ENCODE measurements at places on chromosomes 2 and 18. TPM values are rescaled to one million over a fixed set of nuclear protein-coding genes. Genes with fewer than 3 reads are reported as not detected.

ANKRD30B gene
- total RNA-seq, result not detected

PJVK gene
- total RNA-seq, result 1.8 TPM

ZSWIM2 gene
- not detected for total RNA-seq

CYP26B1 gene
- 1.2 TPM for total RNA-seq

TET3 gene
- 6.3 TPM for total RNA-seq

EFHD1 gene
- total RNA-seq, result 23.7 TPM

RBKS gene
- total RNA-seq, result 1.7 TPM

UPP2 gene
- not detected for total RNA-seq

OTOS gene
- total RNA-seq, result not detected

PREB gene
- 41.3 TPM for total RNA-seq

AFF3 gene
- 36.4 TPM for total RNA-seq

RFTN2 gene
- 5.0 TPM for total RNA-seq

PSTPIP2 gene
- 5.6 TPM for total RNA-seq

GRB14 gene
- total RNA-seq, result 3.3 TPM

ITPRIPL1 gene
- total RNA-seq, result 0.42 TPM

KIF3C gene
- 6.6 TPM for total RNA-seq

UGT1A4 gene
- not detected for total RNA-seq

DNA sequence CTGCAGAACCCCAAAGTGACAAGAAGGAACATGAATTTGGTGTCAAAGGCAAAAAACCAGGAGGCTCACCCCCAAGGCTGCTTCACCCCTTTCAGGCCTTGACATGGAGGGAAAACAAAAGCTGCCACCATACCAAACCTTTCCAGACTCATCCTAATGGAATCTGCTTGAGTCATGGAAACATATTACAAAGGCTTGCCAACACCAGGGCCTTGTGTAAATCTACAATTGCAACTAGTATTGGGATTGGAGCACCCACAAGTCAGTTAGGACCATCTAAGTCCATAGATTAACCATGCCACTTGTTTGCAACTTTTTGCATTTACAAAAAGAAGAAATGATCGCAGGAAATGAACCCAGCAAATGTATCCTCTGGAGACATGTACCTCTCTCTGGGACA is 297.6 kb downstream of the CDCA7 start:
- DNase-seq, result no peak

DNA sequence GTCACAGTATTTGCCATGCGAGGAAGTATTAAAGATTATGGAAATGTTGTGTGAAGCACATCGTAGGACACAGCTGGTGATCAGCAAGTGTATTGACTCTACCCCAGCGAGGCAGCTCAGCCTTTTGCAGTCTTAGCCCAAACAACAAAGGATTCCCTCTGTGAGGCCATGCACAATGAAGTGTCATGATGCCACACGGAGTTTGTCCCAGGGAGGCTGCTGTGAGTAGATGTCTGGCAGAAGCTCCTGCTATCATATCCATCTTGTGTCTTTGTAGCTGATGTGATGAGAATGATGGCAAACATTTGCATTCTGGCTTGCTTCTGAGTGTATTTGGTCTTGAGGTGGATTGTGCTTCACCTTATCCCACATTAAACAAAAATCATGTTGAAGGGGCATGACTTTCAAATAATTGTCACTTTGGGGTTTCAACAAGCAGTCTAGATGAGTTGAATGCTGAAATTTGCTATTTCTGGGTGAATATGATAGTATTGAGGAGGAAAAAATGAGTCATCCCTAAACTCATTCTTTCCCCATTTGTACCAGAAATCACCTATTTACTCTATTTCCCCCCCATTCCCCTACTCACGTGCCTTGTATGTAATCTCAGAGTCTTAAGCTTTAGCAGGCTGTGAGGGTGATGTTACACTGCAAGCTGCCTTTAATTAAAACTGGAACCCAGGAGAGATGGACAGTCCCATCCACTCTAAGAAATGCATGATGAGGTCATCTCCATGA is 273.5 kb downstream of the RNF144A start:
- DNase-seq, result no peak

GRCh38 chr2:15745907-15746702 is 154.4 kb downstream of the DDX1 start:
- no peak for DNase-seq

DNA sequence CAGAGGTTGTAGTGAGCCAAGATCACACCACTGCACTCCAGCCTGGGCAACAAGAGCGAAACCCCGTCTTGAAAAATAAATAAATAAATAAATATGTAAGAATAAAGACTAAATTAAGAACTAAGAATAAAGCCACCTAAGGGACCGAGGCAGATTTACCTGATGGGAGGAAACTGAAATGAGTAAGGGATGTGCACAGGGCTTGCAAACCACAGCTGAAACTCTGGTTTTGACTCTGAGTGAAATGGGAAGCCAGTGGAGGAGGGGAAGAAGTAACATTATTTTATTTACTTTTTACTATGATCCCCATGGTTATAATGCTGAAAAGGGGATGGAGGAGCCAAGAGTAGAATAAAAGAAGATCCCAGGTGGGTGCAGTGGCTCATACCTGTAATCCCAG is 107.3 kb downstream of the CABYR start:
- no peak for DNase-seq

GRCh38 chr2:127403460-127403859 is 14.8 kb upstream of the PROC start:
- peak; percentile 81 for DNase-seq

GRCh38 chr2:216492597-216493333 is 5.9 kb upstream of the RPL37A start:
- DNase-seq, result no peak

- no peak for DNase-seq
These were observed 121.3 kb upstream of the NRXN1 start for GRCh38 chr2:51153236-51153635.

- no peak for DNase-seq
These were observed 122.2 kb upstream of the PXDN start for GRCh38 chr2:1866402-1867111.

DNA sequence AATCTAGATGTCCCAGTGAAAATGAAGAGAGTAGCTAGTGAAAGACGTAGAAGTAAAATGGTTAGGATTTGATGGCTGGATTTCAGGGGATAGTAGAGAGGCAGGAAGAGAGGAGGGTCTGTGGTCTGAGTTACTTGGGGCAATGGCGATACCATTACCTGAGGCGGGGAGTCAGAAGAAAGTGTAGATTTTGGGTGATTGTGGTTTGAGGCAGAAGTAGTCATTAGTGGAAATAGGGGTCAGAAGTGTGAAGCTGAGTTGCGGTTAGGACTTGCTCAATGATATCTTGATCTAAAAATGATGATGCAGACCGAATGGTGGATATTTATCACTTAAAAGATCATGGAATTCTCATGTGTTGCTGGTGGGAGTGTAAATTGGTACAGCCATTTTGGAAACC is 41.0 kb downstream of the CEP192 start:
- no peak for DNase-seq

DNA sequence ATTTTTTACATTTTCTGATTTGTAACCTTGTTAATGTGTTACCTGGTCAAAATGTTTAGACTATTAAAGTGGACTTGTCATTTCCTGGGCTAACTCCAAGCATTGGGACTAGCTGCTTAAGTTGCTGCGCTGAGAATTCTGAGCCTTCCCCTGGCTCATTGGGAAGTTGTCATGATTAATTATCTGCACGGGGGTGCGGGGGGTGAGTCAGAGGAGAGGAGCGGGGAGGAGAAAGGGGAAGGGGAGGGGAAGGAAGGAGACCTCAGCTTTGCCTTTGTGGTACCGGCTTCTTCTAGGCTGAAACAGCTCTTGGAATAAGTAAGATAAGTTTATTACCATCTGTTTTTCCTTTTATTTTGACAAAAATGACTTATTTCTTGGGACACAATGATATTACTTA is 52.9 kb upstream of the APCDD1 start:
- DNase-seq, result peak; percentile 86

- peak; percentile 21 for DNase-seq
These were observed 28.7 kb upstream of the MARCO start for GRCh38 chr2:118913131-118913802.

DNA sequence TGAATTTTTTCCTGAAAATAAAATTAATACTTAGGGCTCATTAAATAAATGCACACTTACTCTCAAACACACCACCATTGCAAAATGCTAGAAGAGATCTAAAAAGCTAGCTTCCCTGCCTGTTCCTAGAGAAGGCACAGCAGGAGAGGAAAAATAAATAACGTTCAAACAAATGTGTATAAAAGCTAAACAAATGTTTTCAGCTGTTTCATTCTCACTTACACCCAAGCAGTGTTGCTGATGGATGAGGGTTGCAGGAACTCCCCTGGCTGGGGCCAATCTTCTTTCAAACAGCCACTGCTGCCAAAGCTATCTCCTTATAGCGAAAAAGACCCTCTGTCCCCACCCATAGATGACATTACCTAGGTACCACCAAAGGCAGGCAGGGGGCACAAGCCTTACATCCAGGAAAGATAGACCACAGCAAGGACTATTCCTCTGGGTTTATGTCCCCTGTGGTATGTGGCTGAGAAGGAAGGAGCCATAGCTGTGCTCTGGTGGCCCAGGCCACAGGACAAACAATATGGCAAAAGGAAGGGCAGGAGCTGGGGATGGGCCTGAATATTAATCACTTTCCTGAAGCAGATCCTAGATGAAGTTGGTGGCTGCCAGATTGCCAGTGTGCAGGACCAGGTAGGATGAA is 214.6 kb downstream of the TTC32 start:
- DNase-seq, result no peak

GRCh38 chr2:61520261-61520660 is 17.9 kb downstream of the XPO1 start:
- no peak for DNase-seq

DNA sequence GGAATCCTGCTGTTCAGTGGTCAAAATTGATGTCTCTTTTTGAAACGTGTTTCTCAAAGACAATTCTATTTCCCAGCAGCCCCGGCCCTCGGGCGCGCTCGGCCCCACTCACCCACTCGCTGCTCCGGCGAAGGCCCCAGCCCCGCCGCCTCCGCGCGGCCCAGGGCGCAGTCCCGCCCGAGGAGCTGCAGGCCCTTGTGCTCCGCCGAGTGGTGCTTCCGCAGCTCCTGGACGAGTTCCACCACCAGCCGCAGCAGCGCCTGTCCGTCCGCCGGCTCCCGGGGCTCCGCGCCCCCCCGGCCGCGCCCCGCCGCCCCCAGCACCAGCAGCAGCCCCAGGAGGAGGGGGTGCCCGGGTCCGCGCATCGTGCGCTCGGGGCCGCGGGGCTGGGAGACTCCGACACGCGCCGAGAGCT is 413 bp downstream of the ALKAL2 start:
- no peak for DNase-seq

GRCh38 chr18:23504720-23505119 is 1.4 kb downstream of the RMC1 start:
- no peak for DNase-seq

- no peak for DNase-seq
These were observed 124.7 kb downstream of the CABLES1 start for GRCh38 chr18:23259701-23260681.

- no peak for DNase-seq
These were observed at the start of gene SULT1C2 for GRCh38 chr2:108288534-108289106. TSS of gene SULT1C2 (plus strand) at chr2:108288895. CDS start at chr2:108293668, 4,773 bp downstream.

GRCh38 chr18:4102901-4103300 is 352.2 kb downstream of the DLGAP1 start:
- no peak for DNase-seq

DNA sequence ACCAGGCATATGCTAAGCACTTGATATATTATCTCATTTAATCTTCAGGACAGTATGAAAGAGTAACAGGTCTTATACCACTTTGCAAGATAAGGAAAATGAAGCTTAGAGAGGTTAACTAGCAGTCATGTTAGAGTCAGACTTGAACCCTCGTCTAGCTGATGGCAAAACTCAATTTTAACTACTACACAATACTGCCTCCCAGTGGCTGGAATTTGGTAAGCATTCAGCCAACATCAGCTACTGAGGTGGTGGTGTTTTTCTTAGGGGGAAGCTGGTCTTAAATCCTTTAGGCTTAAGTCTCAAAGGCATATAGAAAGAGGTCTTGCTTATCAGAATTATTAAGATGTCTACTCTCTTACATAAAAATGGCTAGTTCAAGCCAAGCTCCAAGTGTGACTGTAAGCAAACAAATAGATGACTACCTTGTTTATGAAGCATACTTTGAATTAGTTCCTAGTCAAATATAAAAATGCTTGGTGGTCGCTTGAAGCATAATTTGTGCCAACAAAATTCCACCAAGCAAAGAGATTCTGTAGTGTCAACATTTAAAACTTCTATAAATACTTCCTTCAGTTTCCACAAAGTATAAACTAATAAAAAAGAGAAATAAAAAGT is 325.4 kb upstream of the FIGN start:
- DNase-seq, result no peak

- DNase-seq, result no peak
These were observed 12.7 kb downstream of the KCNF1 start for GRCh38 chr2:10924441-10924840.

DNA sequence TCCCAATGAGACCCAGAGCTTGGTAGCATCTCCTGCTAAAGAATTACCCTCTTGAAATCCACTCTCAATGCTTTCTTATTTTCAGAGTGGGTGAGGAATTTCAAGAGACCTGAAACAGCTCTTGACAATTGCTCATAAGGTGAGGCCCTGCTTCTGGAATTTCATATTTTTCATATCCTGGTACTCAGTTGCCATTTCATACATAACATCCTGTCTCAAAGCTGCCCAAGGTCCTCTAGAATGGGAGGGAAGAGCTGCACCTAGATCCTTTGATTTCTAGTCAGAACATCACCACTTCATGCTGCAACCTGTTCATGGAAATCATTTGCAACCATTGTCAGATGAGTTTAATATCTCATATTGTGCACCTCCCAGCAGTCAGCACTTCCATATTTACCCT is 404.8 kb upstream of the GALNT5 start:
- no peak for DNase-seq

DNA sequence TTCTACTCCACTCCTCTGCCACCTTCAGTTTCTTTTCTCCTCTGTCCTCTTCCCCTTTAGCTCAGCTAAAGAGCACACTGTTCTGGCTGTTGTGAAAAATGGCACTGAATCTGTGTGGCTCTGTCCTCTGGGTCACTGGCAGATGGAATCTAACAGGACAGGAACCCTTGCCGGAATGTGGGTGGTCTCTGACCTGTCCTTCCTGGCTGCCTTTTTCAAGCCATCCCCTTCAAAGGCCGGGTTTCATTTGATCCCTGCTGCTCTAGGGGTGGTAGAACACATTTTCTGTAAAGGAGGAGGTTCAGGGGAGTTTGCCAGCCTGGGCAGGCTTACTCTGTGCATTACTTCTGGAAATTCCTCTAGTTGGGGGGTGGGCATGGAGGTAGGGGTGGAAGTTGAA is 29.9 kb downstream of the MTCL1 start:
- DNase-seq, result no peak
